Activated CD8-positive, alpha-beta memory T cell treated with anti-CD3 and anti-CD28 coated beads, Interleukin-2, amount 50 U/mL, for 48 hours (primary cell): ENCODE measurements at places on chromosomes 7 and 10.

DNA sequence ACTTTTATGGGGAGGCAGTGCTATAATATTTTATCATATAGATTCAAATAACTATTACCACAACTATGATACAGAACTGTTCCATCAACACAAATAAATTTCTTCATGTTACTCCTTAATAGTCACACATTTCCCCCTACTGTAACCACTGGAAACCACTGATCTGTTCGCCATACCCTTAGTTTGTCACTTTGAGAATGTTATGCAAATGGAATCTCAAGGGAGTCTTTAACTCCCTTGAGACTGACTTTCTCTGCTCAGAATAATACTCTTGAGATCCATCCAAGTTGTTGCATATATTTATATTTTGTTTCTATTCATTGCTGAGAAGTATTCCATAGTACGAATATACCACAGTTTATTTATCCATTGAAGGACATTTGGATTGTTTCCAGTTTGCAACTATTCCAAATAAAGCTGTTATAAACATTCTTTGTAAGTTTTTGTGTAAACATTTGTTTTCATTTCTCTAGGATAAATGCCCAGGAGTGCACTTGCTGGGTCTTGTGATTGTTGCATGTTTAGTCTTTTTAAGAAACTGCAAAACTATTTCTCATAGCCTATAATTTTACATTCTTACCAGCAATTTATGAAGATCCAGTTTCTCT is 19.7 kb upstream of the PON2 start:
- DNase-seq = no peak

DNA sequence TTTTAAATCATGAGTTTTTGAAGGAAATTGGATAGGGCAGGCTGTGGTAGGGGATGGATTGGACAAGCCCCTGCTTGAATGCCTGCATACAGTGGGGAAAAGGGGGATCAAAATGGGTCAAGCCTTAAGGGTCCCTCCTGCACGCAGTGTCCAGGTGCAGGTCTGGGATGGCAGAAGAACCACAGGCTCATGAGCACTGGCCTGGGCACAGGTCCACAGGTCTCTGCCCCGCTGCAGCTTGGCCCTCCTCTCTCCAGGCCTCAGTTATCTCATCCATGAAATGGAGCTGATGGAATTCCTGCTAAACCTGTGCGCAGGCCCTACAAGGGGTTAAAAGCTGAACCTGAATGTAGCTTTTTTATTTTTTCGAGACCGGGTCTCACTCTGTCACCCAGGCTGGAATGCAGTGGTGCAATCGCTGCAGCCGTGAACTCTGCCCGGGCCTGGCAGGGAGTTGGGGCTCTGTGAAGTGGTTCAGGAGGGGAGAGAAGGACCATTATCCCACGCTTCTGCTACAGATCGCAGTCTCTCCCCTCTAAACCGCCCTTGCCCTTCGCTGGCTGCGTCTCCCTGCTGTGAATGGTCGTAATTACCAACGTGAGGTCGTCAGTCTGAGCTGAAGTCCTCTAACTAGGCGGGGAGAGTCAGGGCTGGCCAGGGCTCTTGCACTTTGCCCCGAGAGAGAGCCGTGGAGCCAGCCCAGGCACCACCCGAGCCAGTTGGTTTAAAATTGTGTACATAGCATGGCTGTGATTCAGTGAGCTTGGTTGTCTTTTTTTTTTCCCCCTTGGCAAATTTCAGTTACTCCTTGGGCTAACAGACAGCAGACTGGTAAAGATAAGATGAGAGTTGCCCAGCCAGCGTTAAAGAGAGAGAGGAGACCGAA is 77.5 kb upstream of the GTF2I start:
- no peak for DNase-seq

GRCh38 chr10:96683065-96683464 is 37.2 kb downstream of the PIK3AP1 start:
- no peak for DNase-seq

GRCh38 chr7:117231047-117231359 is 91.9 kb downstream of the WNT2 start:
- no peak for DNase-seq

GRCh38 chr10:70603449-70603801 is 884 bp upstream of the PRF1 start:
- peak; percentile 73 for DNase-seq

DNA sequence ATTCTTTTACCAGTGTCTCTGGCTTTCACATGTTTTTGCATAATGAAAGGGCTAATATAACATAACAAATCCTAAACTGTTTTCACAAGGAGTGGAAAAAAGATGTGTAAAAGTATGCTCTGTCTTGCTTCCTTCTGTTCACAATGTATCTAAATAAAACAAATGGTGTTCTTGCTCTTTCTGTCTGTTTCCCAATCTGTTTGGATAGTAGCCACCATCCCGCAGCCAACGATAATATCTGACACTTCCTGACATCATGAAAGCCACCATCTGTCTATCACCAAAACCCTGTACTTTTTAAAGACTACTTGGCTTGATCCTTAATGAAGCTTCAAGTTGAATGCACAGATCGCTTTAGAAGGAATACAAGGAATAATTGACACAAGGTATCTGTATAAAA is 246.2 kb downstream of the ETV1 start:
- no peak for DNase-seq

DNA sequence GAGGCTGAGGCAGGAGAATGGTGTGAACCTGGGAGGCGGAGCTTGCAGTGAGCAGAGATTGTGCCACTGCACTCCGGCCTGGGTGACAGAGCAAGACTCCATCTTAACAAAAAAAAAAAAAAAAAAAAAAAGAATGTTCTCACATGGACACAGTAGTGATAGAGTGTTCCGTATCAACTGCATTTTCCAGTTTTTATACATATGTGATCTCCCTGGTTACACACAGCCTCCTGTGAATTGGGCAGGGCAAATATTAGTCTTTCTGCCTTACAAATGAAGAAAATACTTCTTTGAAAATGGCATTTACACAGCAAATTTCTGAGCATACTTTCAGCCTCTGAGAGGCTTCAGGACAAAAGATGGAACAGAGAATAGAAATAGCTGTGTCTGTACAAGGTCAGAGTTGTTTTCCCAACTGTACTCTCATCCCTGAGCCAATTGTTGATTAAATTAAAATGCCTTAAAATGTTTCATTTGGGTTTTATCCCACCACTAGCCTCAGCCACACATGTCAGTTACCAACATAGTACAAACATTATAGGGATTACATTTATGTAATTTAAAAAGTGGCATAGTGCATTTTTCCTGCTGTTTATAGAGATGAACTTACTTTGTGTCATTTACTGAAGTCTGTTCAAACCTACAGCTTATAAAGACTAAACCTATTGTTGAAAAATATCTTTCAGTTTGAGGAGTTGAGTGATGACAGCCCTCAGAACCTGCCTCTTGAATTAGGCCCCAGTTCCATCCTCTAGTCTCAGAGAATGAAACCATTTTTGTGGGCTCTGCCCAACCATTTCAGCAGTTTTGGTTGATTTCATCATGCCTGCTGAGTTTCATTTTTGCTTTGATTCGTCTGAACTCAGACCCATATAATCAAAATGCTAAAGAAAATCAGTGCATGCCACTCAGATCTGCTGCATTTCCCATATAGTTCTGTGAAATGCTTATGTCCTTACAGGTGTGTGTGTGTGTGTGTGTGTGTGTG is 609.4 kb upstream of the C7orf33 start:
- DNase-seq = no peak

DNA sequence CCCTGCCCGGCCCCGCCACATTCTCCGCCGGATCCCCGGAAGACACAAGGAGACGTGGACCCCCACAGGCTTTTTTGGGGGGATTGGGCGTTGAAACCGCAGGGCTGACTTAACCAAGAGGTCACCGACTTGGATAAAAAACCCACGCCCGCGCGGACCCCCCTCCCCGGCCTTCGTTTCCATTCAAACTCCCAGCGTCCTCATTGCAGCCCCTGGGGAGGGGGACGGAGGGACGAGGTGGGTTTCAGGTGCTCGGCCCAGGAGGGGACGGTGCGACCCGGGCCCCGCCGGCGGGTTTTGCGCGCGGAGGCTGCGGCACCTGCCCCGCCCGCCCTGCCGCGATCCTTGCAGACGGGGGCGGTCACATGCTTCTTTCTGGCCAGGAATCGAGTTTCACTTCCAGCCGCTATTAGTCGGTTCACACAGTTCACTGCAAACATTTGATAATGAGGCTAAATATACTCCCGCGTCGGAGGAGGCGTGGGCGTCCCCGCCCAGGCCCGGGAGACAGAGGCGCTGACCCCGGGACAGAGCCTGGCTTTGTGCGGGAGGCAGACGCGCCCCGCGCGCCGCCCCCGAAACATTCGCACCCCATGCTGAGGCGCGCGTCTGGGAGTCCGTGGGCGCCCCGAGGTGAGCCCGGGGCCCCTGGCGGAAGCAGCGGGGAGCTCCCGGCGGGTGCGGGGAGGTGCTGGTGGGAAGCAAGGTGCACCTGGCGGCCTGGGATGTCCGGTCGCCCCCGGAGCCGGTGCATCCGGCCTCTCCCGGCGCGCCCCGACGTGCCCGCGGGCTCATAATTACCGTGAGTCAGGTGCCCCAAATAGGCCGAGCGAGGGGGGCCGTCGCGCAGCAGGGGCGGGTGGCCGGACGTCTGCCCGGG is 2.7 kb upstream of the PDGFA start:
- no peak for DNase-seq

- no peak for DNase-seq
These were observed 119.3 kb upstream of the TCERG1L start for GRCh38 chr10:131430716-131431412.

- DNase-seq = no peak
These were observed 120.3 kb downstream of the ITIH5 start for GRCh38 chr10:7546385-7546967.

DNA sequence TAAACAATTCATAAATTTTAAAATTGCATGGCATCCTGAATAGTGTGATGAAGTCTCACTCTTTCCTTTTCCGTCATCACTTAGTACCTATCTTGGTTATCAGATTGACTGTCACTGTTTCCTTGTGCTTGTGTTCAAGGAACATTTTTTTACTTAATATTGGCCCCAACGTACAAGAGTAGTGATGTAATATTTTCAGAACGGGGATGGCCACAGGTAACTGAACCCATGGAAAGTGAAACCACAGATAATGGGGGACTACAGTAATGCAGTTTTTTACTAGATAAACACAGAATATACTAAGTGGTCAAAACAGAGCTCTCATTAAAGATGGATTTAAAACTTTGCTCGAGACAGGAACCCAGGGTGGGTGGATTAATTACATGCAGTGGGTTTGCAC is 85.4 kb downstream of the MACC1 start:
- no peak for DNase-seq

DNA sequence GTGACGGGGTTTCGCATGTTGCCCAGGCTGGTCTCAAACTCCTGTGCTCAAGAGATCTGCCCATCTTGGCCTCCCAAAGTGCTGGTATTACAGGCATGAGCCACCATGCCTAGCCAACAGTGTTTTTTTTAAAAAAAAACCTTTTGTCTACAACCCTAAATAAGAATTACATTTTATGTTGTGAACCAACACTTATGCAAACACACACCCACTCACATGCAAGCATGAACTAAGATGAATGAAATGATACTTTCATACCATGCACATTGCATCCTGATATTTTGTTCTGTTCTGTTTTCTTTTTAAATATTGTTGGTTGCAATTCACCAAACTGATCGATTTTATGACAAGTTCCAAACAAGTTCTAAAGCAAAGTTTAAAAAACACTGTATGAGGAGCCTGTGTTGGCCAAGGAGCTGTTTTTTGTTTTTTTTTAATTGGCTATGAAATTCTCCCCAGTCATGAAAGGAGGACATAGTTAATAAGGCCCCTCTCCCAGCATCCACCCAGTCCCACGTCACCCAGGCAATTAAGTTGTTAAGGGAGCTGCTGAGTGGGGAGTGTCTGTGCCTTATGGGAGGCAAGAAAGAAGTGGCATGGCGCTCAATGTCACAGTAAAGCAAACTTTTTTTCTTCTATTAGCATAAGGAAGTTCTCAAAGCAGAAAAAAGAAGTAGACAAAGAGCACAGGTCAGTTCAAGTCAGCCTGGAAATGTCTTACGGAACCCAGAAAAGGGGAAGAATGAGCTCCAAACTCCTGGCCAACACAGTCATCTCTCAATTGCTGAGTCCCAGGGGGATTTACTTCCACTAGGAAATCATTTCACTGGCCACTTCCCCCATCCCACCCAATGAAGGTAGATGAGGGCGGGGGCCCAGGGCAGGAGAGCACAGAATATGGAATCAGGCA is 50.1 kb downstream of the NOD1 start:
- peak; percentile 12 for DNase-seq

DNA sequence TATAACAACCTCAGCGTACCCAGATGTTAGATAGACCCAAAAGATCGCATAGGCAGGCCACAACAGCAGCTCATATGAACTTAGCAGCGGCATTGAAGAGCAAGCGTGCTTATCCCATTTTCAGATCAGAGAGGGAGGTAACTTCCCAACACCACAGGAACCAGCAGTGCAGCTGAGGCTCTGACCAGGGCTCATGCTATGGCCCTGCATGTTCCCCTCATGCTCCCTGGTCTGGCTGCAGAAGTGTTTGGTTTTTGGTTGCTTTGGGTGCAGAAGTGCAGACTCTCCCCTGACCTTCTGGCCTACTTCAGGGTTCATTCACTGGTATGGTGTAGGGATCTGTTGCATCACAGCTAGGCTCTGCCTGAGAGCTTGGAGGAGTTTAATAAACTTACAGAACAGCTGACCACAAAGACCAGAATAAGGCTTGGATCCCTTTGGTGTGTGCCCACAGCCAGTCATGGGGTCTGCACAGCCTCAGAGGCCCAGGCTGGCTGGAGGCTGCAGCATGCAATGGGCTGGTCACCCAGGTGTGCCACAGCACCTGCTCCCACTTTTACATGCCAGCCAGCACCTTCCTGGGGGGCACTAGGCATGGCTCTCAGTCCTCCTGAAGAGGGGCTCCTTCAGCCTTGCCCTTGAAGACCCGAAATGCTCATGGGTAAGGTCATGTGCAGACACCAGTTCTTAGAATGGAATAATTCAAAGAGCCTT is 9.1 kb upstream of the CXCL12 start:
- DNase-seq = no peak

DNA sequence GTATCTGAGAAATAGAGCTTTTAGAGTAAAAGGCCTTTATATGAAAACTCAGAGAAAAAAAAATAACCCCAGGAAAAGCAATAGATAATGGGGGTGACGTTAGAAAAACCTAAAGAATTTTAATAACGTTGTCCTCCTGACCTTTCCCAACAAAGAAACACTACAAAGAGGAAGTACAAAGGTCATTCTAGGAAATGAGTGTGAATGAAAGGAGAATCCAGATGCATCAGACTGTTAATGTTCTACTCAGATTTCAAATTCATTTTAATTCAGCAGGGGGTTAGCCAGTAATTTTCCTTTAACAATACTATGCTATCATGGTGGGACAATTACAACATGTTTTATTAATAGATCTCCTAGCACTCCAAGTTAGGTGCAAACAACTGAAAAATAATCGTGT is 73.8 kb upstream of the CDK1 start:
- DNase-seq = no peak

DNA sequence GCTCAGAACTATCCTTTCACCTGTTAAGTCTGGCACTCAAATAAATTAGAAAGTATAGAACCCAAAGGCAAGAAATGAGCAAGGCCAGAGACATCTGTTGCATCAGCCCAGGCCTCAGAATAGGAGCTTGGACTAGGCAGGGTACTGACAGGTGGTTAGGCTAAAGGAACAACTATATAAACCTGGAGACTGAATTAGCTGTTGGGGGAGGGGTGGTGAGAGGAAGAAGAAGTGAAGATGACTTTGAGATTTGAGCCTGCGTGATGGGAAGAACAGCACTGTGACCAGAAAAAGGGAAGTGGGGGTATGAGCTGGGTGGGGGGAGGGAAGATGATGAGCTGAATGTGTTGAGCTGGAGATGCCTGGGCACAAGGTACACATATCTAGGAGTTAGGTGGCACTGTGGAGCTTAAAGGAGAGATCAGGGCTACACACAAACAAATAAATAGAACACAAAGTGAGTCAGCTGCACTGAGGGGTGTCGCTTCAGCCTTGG is 244.7 kb downstream of the PTEN start:
- no peak for DNase-seq
